ENCODE measurements at places on chromosomes 7 and 10.
A peak's percentile ranks its signal among the peaks of the same experiment; 100 is the strongest.

DNA sequence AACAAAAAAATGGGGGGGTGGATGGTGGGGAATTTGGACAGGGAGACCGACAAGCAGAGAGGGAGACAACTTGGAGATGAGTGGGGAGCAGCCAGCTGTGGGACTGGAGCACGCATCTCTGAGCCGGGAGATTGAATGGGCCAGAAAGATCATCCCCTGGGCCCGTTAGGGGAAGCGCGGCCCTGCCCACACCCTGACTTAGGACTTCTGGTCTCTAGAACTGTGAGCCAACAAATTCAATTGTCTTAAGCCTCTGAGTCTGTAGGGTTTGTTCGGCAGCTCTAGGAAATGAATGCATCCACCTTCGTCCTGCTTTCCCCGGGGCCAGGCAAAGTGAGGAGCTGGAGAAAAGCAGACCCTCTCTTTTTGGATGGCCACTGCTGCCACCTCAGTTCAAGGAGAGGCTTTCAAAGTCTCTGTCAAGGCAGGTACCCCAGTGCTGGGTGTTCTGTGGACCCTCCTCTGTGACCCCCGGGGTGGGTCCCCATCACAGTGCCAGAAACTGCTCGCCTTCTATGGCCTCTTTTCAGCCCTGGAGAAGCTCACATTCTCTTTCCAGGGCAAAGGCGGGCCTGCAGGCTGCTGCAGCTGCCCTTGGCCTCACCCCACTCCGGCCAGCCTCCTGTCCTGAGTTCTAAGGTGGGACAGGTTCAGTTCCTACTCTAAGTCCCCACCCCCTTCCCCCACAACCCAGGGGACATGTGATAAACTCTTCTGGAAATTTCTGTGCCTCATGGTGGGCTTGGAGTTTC is 423.2 kb downstream of the RPS24 start:
- DNase-seq: no peak

DNA sequence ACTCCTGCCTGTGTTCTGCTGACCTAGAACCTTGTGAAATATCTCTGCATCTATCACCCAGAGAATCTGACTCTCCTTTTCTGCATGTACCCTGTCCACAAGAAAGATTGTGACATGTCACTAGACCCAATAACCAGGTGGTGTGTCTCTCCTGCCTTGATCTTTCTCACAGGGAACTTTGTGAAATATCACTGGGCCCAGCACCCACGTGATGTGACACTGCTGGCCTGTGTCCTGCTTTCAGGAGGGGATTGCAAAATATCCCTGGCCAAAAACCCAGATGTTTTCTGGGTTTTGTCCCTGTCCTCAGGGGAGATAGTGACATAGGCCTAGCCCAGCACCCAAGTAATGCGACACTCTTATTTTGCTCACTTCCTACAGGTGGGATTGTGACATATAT is 10.1 kb upstream of the ZNF107 start:
- DNase-seq: no peak

DNA sequence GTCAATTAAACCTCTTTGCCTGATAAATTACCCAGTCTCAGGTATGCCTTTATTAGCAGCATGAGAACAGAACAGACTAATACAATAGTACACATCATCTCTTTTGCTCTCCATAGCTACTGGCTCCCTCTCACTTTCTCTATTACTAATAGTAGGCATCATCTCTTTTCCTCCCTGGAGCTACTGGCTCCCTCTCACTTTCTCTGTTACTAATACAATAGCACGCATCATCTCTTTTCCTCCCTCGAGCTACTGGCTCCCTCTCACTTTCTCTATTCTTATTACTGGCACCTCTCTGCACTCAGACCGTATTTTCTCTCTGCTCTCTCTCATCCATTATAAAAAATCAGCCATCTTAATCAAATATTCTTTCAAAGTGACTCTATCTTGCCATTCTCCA is 37.1 kb downstream of the SLC25A13 start:
- DNase-seq: no peak

DNA sequence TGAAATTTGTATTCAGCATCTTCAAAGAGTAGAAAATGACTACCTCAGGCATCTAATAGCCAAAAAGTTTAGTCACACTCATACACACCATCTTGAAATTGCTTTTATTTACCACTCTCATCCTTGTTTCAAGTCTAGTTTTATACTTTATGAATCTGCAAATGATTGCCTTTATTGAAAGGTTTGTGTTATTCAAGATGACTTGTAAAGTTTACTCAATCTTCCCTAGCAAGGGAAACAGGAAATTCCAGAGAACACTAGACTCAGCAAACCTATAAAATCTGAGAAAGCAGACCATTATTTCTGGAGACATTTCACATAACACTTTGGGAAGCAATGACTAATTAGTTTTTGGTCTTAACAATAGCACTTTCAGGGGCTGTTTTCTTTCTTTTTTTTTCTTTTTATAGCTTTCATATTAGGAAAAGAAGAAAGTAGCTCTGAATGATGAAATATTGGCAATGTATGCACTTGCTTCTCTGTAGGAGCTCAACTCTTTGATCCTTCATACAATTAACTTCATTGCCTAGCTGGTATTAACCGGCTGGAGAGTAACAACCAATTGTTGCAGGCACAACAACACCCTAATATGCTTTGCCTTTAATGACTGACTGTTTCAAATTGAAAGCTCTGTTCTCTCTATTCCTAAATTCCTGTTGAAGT is 68.9 kb upstream of the HDAC9 start:
- no peak for DNase-seq

DNA sequence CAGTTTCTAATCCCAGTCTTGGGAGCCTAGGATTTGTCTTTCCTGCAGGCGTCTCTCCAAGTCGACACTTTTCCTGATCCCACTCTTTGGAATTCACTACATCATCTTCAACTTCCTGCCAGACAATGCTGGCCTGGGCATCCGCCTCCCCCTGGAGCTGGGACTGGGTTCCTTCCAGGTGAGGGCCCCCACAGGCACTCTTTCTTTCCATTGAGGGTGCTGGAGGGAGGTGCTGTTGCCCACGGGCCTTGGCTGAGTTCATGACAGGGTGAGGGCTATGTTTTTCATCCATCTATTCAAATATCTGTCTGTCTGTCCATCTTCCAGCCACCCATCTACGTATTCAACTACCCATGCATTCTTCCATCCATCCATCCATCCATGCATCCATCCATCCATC is 12.6 kb downstream of the GHRHR start:
- DNase-seq: no peak

GRCh38 chr7:138979226-138979979 is 1.8 kb downstream of the KIAA1549 start:
- DNase-seq: no peak

GRCh38 chr10:97336942-97337831 is 2.7 kb upstream of the FRAT2 start:
- no peak for DNase-seq

- no peak for DNase-seq
These were observed 108.9 kb downstream of the NKX6-2 start for GRCh38 chr10:132677096-132677472.

DNA sequence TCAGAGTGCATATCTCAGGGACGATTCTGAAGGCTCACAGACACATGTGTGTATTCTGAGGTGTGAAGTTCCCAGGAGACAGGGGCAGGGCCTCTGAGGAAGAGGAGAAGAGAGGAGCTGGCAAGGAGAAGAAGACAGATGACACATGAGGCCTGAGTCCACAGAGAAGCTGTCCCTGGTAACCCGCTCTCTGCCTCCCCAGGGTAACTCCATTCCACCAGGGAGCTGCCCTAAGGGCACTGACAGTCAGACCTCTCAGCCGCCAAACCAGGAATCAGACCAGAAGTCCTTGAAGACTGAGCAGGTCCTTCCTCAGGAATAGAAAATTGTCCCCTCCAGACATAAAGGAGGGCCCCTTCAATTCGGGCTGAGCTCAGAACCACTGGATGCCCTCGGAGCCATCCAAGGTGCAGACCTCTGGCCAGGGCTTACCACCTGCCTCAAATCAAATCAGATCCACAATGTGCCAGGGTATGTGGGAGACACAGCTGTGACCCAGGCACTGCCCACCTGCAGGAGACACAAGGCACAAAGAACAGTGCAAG is 57.4 kb downstream of the TLL2 start:
- no peak for DNase-seq

DNA sequence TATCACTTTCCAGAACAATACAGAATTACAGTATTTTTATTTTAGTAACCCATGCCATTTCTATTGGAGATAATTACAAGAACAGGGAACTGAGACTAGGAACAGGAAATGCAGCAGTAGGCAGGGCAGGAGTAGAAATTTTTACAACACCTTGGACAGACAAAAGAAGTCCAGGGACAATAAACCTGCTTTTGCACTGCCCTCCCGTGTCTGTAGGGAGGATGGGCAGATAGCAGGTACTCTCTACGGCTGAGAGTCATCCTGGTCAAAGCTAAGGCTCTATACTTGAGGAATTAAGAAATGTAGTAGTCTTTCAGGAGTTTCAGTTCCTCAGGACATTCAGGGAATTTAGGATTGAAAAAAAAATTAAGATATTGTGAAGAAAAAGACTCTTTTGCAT is 63.4 kb downstream of the VAX1 start:
- no peak for DNase-seq

DNA sequence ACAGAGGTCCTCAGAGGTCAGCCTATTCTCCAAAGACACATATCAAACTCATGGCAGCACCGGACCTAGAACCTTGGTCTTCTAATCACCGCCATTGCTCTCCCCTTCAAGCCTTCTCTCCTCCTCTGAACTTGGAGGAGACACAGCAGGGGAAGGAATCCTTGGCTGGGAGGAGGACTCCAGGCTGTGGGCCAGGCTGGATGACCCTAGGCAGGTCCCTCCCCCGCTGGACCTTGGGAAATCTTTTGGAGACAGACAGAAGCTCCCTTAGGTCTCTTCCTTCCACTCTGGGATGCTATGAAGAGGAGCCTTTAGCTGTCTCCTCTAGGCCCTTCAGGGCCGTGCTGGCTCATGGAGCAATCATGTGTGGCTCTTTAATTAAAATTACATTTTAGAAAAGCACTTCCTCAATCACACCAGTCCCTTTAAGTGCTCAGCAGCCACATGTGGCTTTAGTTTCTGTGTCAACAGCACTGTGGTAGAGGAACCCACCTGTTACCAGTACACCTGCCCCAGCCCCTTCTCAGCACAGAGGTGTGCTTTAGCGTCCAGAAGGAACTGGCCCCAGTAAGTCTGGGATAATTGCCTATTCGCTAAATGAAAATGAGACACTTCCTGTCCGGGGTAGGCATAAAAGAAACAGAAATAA is 238.2 kb downstream of the CELF2 start:
- DNase-seq: no peak

DNA sequence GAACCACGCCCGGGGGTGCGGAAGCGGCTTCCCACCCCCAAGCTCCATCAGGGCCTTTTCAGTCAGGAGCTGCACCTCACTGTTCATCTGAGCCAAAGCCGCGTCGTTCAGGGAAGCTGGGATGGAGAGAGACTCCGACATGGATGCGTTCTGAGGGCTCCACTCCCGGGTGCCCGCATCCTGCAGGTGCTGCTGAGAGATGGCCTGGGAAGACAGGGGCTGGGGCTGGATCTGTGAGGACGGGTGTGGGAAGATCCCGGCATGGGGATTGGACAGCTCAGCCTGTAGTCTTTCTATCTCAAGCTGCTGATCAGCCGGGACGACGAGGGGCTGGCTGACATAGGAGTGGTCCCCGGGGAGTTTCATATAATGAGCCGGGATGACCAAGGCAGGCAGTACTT is 45.0 kb upstream of the NMT2 start:
- DNase-seq: no peak

- DNase-seq: peak; percentile 60
These were observed 27.5 kb upstream of the BTBD16 start for GRCh38 chr10:122243550-122243949.

DNA sequence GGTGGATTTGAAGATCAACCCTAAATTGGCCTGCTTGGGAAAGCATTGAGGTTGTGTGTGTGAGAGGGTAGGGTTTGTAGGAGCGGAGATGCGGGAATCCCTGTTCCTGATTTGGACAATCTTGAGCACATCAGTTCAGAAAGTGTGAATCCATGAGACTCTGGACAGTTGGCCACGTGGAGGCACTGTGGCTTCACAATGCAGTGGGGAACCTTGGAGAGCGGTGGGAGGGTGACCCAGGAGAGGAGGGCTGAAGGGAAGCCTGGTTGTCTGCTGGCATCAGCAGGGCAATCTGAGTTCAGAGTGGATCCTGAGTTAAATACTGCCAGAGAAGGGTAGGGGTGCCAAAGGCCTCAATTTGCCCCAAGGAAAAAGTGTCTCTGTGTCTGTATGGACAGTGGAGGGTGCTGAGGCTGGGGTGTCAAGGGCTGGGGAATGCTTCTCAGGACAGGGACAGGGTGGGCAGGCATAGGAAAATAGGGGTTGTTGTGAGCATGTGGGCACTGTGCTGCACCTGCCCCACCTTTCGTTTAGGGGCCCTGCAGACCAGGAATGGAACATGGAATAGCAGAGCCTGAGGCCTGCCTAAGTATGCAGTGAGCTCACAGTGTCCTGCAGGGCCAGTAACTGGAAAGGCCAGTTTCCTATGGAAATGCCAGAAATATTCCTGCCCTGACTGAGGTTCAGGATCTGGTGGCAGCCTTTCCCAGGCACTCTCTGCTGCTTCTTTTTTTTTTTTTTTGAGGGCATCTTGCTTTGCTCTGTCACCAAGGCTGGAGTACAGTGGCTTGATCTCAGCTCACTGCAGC is 162.9 kb upstream of the PRSS58 start:
- DNase-seq: no peak

DNA sequence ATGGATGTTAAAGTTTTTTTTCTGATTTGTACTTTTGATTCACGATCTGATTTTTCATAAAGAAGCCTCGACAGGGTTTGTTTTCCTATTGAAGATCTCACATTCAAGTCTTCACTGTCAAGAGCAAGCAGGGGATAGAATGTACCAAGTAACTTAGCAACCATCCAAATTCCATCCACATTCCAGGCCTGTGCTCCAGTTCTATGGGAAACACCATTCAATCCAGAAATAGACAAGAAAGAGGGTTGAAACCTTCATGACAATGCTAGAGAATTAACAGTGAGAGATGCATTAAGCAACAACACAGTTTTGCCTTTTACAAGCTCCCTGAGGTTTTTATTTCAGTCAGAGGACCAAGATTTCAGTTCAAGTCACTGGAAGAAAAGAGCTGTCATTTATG is 300.2 kb downstream of the NEBL start:
- DNase-seq: peak; percentile 5

GRCh38 chr10:124641282-124642087 is 102.7 kb downstream of the FAM53B start:
- peak; percentile 24 for DNase-seq

- no peak for DNase-seq
These were observed 30.9 kb downstream of the DNAJB12 start for GRCh38 chr10:72323771-72324191.
